ENCODE measurements at places on chromosomes 2 and 18.

- DNase-seq: no peak
These were observed 244.9 kb upstream of the EPHA4 start for GRCh38 chr2:221817052-221817451.

GRCh38 chr2:135056790-135057189, 4.7 kb downstream of the RAB3GAP1 start:
- DNase-seq: no peak

DNA sequence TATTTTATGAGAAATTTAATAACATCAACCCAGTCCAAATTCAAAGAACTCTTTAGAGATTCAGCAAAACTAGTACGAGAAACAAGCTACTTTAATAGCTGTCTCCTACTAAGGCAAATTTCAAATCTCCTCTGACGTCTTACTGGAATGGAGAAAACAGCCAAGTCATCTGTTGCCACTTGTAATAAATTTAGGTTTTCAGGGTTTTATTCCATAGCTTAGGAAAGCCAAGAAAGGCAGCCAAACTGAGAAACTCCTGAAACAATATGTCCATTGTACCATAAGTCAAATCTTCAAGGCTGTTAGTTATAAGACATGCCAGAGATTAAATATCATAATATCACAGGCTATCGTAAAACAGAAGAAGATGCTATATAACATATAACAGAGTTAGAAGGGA, 524.6 kb upstream of the SETBP1 start:
- no peak for DNase-seq

GRCh38 chr18:58196881-58197872, 153.2 kb downstream of the NEDD4L start:
- peak; percentile 60 for DNase-seq

DNA sequence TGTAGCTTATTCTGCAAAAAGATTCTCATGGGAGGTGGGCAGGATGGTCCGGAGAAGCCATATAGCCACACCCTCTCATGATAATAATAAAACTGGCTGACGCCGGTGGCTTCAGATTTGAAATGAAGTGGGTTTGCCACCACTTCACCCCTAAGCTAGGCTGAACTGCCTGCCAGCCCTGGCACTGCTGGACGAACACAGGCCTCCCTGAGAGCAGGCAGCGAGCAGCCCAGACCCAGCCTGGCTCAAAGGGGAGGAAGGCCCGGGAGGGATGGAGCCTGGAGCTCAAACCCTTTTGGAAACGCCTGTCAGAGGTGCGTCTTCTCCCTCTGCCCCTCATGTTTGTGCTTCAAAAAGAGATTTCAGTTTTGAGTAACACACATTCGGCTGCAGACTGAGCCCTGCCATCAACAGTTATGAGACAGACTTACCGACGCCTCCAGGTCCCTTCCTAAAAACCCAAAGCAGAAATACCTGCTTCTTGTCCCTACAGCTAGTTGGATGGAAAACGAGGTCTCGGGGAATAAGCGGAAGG, 71.1 kb upstream of the HPCAL1 start:
- no peak for DNase-seq

GRCh38 chr2:112277596-112278220, 2.3 kb downstream of the ZC3H6 start:
- no peak for DNase-seq

DNA sequence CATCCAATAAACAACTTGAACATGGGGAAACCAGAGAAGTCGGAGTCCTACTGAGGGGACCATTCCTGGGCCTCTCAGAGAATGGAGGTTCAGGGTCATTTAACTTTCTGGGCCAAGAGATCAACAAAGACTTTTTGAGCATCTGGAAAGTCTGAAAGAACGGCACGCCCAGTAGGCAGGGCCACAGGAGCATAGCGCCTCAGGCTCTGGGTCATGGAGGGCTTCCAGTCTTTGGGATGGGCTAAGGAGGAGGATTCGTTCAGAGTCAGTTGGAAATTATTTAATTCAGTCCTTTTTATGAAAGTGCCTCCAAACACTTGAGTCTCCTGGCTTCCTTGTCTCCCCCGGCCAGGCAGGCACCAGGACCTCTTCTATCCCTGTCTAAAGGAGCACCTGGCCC, 101.1 kb upstream of the GLI2 start:
- DNase-seq: no peak

DNA sequence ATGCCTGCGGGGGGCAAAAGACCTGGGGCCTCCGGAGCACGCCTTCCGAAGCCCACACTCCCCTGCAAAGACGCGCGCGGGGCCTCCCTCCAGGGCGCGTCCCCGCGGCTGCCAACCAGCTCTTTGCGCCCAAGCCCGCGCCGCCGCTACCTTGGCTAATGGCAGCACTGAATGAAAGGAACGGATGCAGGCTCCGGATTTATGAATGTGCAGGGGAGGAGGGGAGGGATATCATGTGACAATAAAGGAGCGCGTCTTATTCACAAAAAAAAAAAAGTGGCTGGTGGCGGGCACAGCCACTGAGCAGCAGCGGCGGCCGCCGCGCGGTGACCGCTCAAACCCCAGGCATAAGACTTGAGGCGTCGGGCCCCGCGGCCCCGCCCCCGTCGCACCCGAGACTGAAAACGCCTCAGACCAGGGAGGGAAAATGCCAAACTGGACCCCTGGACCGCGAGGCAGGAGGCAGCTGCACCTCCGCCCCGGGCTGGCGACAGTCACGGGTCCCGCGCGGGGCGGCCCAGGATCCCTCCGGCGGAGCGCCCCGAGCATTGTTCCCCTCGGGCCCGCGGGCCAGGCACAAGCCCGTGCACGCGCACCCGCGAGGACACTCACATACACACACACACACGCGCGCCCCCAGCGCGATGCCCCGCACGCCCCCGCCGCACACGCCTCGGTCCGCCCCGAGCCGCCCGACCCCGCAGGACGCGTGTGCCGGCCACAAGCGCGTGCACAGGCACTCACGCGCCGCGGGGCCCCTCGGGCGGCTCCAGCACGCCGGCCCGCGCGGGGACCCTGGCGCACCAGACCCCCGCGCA, 1.6 kb downstream of the SPRED2 start:
- DNase-seq: peak; percentile 83

- DNase-seq: no peak
These were observed 29.2 kb downstream of the ANKRD44 start for GRCh38 chr2:197281421-197281820.

DNA sequence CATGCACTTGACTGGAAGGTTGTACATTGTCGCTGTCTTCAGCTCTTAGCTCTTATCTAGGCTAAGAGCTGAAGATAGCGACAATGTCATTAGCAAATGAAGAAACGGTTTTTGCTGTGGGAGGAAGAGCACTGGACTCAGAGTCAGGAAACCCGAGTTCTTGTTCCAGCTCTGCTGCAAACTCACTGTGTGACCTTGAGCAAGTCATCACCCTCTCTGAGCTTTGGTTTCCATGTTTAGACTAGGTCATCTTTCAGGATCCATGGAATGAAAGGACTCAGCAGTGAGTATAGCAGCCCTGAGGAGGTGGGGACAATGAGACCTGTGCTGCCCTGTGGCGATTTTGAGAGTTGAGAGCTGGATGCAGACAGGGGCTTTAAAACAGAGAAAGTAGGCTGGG, 85.3 kb downstream of the ASAP2 start:
- no peak for DNase-seq

GRCh38 chr18:58584200-58585127, 44.4 kb downstream of the ALPK2 start:
- no peak for DNase-seq

DNA sequence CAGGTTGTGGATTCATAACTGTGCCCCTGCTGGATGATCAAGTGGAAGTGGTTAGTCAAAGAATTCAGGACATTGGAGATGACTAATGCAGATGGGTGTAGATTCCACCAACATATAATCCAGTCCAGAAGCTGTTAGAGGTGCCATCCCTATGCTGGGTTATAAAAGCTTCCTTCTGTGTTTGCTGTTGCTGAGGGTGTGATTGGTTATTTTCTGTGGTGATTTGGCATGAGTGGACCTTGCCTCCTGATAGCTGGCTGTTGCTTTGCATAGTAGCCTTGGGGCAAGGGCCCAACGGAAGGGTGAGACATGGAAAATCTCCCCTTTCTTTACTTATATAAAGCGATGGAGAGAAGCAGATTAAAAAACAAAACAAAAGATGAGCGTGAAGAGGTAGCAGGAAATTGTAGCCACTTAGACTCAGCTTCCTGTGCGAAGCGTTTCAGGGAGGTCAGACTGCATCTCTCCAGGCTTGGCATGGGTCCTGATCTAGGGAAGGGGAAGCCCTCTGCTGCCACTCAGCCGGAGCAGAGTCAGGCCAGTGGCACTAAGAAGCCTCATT, 190.4 kb downstream of the FMNL2 start:
- DNase-seq: peak; percentile 38

GRCh38 chr18:77522051-77522675, 272.5 kb downstream of the GALR1 start:
- no peak for DNase-seq

GRCh38 chr18:28794459-28795245, 617.7 kb upstream of the CDH2 start:
- DNase-seq: no peak

DNA sequence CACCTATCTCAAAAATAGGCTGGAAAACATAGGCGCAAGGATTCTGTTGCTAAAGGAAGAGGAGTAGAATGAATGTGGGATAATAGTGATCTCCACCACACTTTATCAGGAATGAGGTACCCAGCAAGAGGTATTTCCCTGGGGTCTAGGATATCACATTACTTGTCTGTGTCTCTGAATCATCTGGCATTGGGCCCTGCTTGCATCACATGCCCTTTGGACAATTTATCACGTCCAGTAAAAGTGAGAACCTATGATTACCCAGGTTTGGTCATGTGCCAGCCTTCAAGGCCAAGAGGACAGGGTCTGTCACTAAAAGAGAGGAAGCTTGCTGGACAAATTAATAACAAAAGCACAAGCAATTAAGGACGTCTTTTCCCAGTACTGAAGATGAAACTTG, 11.4 kb upstream of the TRAPPC8 start:
- no peak for DNase-seq

DNA sequence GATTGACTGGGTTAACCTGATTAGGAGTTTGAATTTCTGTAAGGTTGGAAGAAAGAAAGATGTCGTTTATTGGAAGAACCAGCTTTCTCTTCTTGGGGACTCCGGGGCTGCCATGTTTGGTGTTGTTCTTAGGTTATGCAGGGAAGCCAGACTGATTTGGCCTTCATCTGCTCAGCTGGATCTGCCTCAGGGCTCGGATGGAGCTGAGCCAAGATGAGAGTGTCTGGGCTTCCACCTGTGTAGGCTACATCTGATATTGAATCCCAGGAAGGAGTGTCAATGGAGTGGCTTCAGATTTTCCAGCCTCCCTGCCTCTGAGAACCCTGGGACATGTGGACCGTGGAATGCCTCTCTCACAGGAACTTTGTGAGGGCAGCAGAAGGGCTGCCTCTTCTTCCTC, 126.1 kb downstream of the WDSUB1 start:
- no peak for DNase-seq

- DNase-seq: no peak
These were observed 63.5 kb downstream of the ZNF521 start for GRCh38 chr18:25288340-25288938.

- DNase-seq: peak; percentile 78
These were observed 680 bp downstream of the CTDSP1 start for GRCh38 chr2:218400167-218400929.

- no peak for DNase-seq
These were observed 348.1 kb downstream of the GALR1 start for GRCh38 chr18:77597726-77598125.

- no peak for DNase-seq
These were observed 60.7 kb downstream of the SH3RF3 start for GRCh38 chr2:109189751-109190150.

- no peak for DNase-seq
These were observed 437.5 kb upstream of the NXPH2 start for GRCh38 chr2:139217641-139218040.

- peak; percentile 97 for DNase-seq
These were observed at the start of gene LRATD1 for GRCh38 chr2:14632133-14632936. Gene LRATD1 (plus strand): TSS chr2:14632717. CDS start chr2:14633980, 1,263 bp downstream.

DNA sequence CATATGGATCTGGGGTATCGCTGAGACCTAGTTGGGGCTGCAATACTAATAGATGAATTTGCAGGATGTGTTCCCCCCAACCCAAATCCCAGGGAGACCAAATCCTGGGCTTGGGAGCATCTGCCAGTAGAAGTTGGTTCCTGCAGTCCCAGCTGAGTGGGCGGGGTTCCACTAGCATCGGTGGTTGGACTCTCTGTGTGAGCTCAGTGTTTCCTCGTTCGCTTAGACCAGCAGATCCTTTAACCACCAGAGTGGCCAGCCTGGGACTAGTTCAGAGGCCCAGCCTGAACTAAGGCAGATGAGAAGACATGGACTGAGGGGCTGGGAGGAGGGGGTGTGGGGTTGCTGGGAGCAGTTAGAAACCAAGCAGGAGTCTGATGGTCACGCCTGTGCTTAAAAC, 40.7 kb downstream of the PCARE start:
- no peak for DNase-seq

GRCh38 chr2:203758841-203759689, 52.6 kb downstream of the CD28 start:
- DNase-seq: no peak

- DNase-seq: no peak
These were observed 951 bp downstream of the EN1 start for GRCh38 chr2:118846442-118846952.

- DNase-seq: peak; percentile 43
These were observed at the start of gene SP140 for GRCh38 chr2:230225486-230225885. Gene SP140 (plus strand): TSS chr2:230225736. CDS start chr2:230225845, 109 bp downstream.

DNA sequence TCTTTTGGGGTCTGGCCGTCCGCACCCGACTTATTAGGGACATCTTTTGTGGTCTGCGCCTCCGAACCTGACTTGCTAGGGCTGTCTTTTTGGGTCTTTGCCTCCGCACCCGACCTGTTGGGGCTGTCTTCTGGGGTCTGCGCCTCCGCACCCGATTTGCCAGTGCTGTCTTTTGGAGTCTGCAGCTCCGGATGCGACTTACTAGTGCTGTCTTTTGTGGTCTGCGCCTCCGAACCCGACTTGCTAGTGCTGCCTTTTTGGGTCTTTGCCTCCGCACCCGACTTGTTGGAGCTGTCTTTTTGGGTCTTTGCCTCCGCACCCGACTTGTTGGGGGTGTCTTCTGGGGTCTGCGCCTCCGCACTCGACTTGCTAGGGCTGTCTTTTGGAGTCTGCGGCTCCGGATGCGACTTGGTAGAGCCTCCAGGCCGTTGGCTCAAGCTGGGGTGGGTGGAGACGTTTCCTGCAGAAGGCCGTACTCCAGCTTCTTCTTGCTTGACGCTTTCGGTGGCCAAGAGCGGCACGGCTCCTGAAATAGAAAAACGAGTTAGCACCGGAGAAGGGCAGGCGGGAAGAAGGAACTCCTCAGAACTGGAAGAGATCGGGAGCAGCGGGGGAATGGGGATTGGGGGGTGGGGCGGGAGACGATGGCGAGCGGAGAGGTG, 498 bp downstream of the TGOLN2 start:
- peak; percentile 82 for DNase-seq

- DNase-seq: no peak
These were observed at the start of gene CHST10 for GRCh38 chr2:100416935-100417710. Gene CHST10 (minus strand): TSS chr2:100417668. CDS start chr2:100406675, 10,993 bp downstream.

DNA sequence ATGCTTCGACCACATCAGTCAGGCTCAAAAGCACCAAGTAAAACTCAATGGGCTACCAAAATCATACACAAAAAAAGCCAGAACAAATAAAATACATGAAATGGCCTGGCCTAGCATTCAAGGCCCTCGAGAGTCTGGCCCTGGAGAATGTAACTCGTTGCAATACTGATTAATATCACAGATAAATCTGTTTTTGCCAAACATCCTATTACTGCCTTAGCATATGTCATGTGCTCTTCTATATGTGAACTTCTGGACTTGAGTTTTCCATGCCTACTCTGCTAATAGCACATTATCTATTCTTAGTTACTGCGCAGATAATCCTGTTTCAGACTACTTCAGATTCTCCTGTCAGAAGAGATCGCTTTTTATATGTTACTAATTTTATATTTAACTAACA, 250.7 kb upstream of the SMAD7 start:
- DNase-seq: no peak
